ENCODE measurements at places on chromosomes 5 and 9.

- peaks cover 4% of the 10 kb centered on the region for H3K4me1 ChIP-seq
- no peak overlapping the region for H3K4me3 ChIP-seq
- peaks cover 16% of the 10 kb centered on the region for H3K36me3 ChIP-seq
- DNase-seq = no peak
Observed at GRCh38 chr9:83935276-83935935, 14.2 kb upstream of the KIF27 start.

DNA sequence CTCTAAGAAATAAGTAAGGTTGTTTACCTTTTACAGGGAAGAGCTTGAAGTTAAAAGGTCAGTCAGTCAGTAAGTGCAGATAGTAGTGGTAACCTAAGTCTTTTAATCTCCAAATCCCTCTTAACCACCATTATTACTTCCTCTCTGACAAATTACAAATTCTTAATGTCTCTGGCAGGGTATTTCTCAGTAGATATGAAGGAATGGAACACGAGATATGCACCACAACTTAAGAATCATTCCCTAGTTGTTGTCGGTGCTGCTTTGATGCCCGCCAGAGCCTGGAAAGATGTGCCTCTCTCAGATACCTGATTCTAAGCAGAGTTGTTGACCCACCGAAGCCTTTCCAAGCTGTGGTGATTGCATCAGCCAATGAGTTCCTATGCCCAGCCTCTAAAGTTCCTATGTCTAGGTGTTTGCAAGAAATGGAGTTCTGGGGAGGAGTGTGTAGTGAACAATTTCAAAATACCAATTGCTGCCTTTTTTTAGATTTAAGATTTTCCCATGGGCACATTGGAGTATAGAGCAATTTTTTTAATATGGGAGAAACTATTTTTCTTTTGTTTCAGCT is 78.5 kb downstream of the CD180 start:
- H3K27me3 ChIP-seq = no peaks in the 10 kb centered on the region

DNA sequence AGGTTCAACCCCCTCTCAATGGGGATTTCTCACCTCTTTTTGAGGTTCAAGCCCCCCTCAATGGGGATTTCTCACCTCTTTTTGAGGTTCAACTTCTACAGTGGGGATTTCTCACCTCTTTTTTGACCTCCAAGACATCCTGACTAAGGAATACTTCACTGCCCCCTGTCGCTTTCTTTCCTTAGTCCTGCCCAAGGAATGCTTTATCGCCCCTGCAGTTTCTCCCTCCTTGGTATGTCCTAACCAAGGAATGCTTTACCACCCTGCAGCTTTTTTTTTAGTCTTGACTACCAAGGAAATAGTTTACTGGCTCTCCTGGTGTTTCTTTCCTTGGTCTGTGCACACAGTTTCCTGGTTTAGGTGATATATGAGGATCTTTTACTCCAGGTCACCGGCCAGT is 9.6 kb upstream of the IRGM start:
- H3K27ac ChIP-seq = no peak overlapping the region
- H3K36me3 ChIP-seq = no peaks in the 10 kb centered on the region
- H3K4me1 ChIP-seq = no peaks in the 10 kb centered on the region
- H3K4me3 ChIP-seq = no peak overlapping the region
- DNase-seq = no peak

DNA sequence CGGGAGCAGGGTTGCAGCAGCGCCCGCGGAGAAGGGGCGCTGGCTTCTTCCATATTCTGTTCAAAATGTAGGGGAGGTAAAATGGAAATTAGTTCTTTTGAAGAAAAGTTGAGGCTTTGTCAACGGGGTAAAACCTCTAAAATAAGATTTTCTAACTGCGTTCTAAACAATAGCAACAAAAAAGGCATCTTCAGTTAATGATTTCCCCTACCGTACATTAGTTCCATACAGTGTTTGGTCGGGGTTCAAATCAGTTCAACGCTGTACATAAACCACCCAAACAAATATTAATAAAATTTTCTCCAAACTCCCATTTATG is 343 bp upstream of the FANCC start:
- no peaks in the 10 kb centered on the region for H3K27me3 ChIP-seq
- peaks cover 2% of the 10 kb centered on the region for H3K4me1 ChIP-seq
- H3K4me3 ChIP-seq = peak overlapping the region; percentile 97
- H3K27ac ChIP-seq = peak overlapping the region; percentile 87
- H3K36me3 ChIP-seq = no peaks in the 10 kb centered on the region
- no peak for DNase-seq

Data from thymus (tissue), 14 donors.